ENCODE measurements at places on chromosomes 1 and 21. TPM values are rescaled to one million over a fixed set of nuclear protein-coding genes. Genes with fewer than 3 reads are reported as not detected.

The KCNK1 gene
- not detected for total RNA-seq

The LCE3D gene
- total RNA-seq, result not detected

DNA sequence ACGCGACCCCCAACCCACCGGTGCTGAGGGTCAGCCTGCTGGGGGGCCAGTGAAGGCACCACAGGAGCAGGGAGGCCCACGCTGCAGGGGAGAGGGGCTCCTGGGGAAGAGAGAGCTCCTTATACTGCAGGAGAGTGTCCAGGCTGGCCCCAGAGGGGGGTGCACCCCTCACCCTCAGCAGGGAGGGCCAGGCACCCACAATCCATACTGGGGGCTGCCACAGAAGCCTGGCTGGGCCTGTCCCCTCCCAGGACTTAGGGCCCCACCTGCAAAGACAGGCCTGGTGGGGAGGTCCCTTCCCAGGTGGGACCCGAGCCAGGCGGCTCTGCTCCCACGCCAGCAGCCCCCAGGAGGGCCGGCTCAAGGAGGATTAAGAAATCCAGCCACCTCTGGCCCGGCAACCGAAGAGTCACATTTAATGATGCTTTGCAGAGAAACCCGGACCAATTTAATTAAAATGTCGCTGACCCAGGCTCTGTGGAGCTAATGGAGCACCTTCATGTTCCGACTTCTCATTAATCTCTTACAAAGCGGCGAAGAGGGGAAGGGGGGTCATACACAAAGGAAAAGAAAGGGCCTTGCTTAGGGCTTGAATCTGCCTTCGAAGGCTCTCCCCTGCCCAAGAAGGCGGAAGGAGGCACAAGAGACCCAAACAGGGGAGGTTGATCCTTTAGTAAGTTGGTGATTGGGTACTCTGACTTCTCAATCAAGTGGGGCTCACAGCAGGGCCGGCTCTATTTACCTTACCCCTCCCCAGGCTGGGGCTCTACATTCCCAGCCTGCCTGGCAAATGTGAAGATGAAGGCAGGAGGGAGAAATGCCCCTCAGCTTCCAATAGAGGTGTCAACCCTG, 25.0 kb downstream of the WNT9A start:
- peaks cover 4% of the 10 kb centered on the region for H3K27me3 ChIP-seq
- no peak overlapping the region for H3K27ac ChIP-seq
- no peak overlapping the region for H3K4me3 ChIP-seq

GRCh38 chr1:55605155-55605554, 390.0 kb upstream of the USP24 start:
- H3K4me3 ChIP-seq, result no peak overlapping the region
- peaks cover 26% of the 10 kb centered on the region for H3K27me3 ChIP-seq
- DNase-seq, result no peak
- no peaks in the 10 kb centered on the region for H3K36me3 ChIP-seq

DNA sequence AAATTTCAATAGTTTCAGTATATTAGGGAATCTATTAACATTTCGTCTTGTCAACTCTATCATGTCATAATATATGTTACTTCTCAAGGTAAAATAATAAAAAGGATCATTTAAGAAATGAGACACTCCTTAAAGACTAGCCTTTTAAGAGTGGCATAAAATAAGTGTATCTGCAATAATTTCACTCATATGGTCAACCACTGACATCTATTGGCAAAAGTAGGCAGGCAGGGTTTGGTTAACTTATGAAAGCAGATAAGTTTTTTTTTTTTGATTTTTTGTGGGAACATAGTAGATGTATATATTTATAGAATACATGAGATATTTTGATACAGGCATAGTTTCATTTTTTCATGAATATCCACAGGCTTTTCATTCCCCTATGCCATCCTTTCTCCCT, 5.5 kb upstream of the RGS21 start:
- no peak for DNase-seq
- H3K36me3 ChIP-seq, result peaks cover 9% of the 10 kb centered on the region
- H3K4me1 ChIP-seq, result no peaks in the 10 kb centered on the region
- H3K4me3 ChIP-seq, result no peak overlapping the region

DNA sequence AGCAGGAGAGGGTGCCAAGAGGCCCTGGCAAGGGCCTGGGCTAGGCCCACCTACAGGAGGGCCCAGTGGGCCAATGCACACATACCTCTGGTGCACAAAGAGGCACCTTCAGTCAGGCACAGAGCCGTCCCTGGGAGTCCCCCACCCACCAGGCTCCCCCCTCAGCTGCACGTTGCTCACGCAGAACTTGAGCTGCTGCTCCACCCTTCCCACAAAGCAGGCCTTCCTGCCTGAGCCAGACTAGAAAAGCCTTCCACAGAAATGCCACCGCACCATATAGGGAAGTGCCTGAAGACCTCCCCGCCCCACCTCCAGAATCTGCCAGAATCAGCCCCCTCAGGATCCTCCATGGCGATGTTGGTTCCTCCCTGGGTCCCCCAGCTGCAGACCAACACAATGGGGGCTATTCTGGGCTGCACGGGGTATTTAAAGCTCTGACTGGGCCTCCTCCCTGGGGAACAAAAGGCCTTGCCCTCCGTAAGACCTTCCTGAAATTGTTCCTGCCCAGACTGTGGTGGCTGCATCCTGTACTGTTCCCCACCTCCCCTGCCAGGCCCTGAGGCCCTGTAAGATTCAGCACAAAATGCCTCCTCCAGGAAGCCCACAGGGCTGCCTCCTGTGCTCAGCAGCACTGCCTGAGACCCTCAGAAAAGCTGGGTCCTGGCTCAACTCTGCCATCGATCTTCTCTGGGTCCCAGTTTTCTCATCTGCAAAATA, 27.2 kb downstream of the HSPG2 start:
- DNase-seq, result no peak
- H3K36me3 ChIP-seq, result no peaks in the 10 kb centered on the region
- no peak overlapping the region for H3K27ac ChIP-seq
- peaks cover 5% of the 10 kb centered on the region for H3K27me3 ChIP-seq
- H3K4me3 ChIP-seq, result no peak overlapping the region
- peaks cover 5% of the 10 kb centered on the region for H3K4me1 ChIP-seq

The PROK1 gene
- not detected for total RNA-seq

The ICOSLG gene
- 0.24 TPM for total RNA-seq

DNA sequence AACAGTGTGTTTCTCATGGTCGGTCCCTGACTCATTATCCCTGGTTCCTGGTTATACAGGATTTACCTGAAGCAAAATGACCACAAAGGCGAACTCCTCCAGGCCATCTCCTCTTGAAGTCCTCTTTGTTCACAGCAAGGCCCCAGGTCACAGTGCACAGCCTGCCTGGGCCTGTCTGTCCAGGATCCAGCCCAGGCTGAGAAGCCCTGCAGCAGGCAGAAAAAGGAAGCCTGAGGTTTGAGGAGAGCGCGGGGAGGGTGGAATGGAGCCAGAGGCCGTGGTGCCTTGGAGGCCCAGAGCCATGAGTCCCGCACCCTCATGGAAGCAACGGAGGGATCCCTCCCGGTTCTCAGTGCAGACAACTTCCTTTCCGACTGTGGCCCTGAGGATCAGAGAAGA, 136.8 kb upstream of the IRF2BP2 start:
- no peak for DNase-seq
- no peaks in the 10 kb centered on the region for H3K36me3 ChIP-seq
- peaks cover 4% of the 10 kb centered on the region for H3K4me1 ChIP-seq
- H3K4me3 ChIP-seq, result no peak overlapping the region

DNA sequence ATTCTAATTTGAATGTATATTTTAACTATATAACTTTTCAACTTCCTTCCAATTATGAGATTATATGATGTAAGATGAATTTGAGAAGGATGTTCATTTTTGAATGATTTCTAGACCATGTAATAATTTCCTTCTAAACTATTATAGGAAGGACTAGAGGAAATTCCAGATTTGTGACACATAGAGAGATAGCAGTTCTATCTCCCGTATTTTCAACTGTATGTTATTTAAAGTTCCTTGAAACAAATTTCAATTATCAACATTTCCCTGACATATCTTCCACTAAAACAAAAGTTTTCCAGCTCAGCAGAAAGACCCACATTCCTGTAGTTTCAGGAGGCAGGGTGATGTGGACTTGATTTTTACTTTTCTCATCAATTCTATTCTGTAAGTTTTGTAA, 396.7 kb upstream of the C1orf87 start:
- DNase-seq, result no peak
- H3K27ac ChIP-seq, result no peak overlapping the region
- no peaks in the 10 kb centered on the region for H3K27me3 ChIP-seq
- no peaks in the 10 kb centered on the region for H3K4me1 ChIP-seq

GRCh38 chr1:31483012-31483946, 70.3 kb downstream of the SERINC2 start:
- DNase-seq, result no peak
- H3K27me3 ChIP-seq, result peaks cover 3% of the 10 kb centered on the region
- H3K4me1 ChIP-seq, result peaks cover 11% of the 10 kb centered on the region
- peak overlapping the region; percentile 43 for H3K27ac ChIP-seq
- H3K4me3 ChIP-seq, result no peak overlapping the region

GRCh38 chr1:80910426-80910825, 890.3 kb upstream of the ADGRL2 start:
- DNase-seq, result no peak
- H3K4me3 ChIP-seq, result no peak overlapping the region
- no peaks in the 10 kb centered on the region for H3K27me3 ChIP-seq
- peaks cover 8% of the 10 kb centered on the region for H3K36me3 ChIP-seq
- no peak overlapping the region for H3K27ac ChIP-seq

- no peaks in the 10 kb centered on the region for H3K36me3 ChIP-seq
- H3K27me3 ChIP-seq, result no peaks in the 10 kb centered on the region
- no peak overlapping the region for H3K27ac ChIP-seq
- no peak for DNase-seq
- no peaks in the 10 kb centered on the region for H3K4me1 ChIP-seq
Observed at GRCh38 chr21:27379354-27379753, 412.5 kb upstream of the ADAMTS5 start.

DNA sequence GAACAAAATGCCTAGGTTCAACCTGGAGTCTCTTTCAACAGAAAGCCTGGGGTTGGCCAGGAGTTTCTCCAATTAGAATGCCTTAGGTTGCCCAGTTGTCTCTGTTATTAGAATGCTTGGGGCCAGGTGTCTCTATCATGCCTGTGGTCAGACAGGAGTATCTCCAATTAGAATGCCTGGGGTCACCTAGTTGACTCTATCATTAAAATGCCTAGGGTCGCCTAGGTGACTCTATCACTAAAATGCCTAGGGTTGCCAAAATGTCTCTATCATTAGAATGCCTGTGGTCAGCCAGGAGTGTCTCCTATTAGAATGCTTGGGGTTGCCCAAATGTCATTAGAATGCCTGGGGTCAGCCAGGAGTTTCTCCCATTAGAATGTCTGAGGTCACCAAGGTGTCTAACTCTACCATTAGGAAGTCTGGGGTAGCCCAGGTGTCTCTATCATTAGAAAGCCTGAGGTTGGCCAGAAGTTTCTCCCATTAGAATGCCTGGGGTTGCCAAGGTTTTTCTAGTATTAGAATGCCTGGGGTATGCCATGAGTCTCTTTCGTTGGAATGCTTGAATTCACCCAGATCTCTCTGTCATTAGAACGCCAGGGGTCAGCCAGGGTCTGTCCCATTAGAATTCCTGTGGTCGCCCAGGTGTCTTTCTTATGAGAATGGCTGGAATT, 57.9 kb downstream of the RNF187 start:
- peaks cover 2% of the 10 kb centered on the region for H3K27me3 ChIP-seq
- DNase-seq, result no peak
- H3K4me3 ChIP-seq, result no peak overlapping the region
- H3K36me3 ChIP-seq, result no peaks in the 10 kb centered on the region

DNA sequence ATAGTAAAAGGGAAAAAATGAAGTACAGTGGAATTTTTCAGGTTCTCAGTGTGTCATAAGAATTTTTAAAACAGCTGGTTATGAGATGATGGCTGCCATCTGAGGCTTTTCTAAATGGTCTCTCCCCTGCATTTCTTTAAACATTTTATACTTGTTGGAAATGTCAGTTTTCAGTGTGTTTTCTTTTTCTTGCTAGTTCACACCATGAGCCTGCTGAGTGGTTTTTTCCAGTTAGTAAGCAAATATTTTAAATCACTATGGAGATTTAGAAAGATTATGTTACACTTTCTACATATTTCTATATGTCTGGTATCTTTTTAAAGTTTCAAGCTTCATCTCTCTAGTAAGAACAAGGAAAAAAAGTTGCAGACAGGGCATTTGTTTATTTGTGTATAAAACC, 9.6 kb downstream of the RBM15 start:
- no peaks in the 10 kb centered on the region for H3K27me3 ChIP-seq
- DNase-seq, result no peak

The C1orf94 gene
- not detected for total RNA-seq

DNA sequence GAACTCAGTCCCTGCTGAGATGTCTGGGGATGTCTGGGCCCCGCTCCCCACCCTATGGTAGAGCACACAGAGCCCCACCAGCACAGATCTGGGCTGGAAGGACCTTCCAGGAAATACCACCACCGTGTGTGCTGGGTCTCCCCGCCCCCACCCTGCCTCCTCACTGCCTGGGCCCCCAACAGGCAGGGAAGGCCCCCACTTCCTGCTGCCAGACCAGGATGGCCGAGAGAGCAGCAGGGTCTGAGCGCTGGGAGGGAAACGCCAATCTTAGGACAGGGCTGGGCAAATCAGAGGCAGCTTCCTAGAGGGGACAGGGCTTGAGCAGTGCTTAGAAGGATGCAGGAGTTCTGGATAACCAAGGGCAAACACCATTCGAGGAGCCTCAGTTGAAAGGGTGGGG, 11.9 kb downstream of the ADGRB2 start:
- no peak for DNase-seq
- no peak overlapping the region for H3K27ac ChIP-seq
- no peaks in the 10 kb centered on the region for H3K36me3 ChIP-seq
- H3K4me3 ChIP-seq, result peak overlapping the region; percentile 69
- peaks cover 60% of the 10 kb centered on the region for H3K4me1 ChIP-seq
- H3K27me3 ChIP-seq, result no peaks in the 10 kb centered on the region

GRCh38 chr1:205536759-205537361, 32.4 kb downstream of the CDK18 start:
- H3K27me3 ChIP-seq, result peaks cover 30% of the 10 kb centered on the region
- DNase-seq, result peak; percentile 50
- no peak overlapping the region for H3K4me3 ChIP-seq
- no peak overlapping the region for H3K27ac ChIP-seq
- no peaks in the 10 kb centered on the region for H3K36me3 ChIP-seq

The CRP gene
- total RNA-seq, result not detected

The LGR6 gene
- total RNA-seq, result 5.8 TPM

The TCP10L gene
- 1.1 TPM for total RNA-seq

The MDM4 gene
- 104 TPM for total RNA-seq
